HEK293T (cell line): ENCODE measurements at places on chromosomes 11 and 22.
A peak's percentile ranks its signal among the peaks of the same experiment; 100 is the strongest.

DNA sequence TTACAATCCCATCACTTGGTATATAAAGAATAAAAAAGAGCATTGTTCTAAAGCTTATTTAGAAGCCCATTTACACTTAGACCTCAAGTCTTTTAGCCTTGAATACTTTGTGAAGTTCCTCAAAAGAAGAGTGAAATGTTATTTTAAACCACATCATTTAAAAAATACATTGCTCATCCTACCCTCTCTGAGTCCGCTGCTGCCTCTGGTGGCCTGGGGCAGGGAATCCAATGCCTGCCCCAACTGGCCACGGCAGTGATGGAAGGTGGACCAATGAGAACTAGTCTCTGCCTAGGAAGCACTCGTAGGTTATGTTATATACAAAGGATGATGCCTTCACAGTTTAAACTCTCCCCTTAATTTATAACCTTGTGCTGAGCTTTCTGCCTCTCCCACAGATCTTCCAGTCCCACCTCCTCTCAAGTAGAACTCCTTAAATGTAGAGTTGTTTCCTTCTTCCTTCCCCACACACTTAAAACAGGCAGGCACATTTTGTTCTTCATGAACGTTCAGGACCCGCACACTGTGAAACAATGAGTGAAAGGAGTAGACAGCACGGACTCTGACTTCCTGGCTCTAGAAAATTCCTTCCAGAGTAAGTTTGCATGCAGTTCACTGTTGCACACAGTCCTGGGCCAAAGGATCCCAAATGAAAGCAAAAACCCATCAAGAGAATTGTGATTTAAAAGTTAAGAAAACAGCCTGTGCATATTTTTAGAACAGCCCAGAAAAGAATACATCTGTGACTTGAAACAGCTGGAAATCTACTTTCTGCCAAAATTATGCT is 167.8 kb downstream of the RRAS2 start:
- DNase-seq: no peak

GRCh38 chr11:121106812-121107211 is 5.8 kb downstream of the TECTA start:
- DNase-seq: no peak

GRCh38 chr11:86186386-86186785 is 58.2 kb upstream of the EED start:
- DNase-seq: no peak

GRCh38 chr11:68454767-68455166 is 5.8 kb upstream of the PPP6R3 start:
- DNase-seq: no peak

GRCh38 chr22:25091458-25091857 is 108.2 kb upstream of the CRYBB3 start:
- no peak for DNase-seq

GRCh38 chr11:9615031-9615451 is 41.6 kb downstream of the WEE1 start:
- no peak for DNase-seq

GRCh38 chr11:9103542-9104276 is 12.3 kb upstream of the SCUBE2 start:
- DNase-seq: no peak

- DNase-seq: no peak
Observed at GRCh38 chr11:2213384-2213842, 41.8 kb upstream of the TH start.

DNA sequence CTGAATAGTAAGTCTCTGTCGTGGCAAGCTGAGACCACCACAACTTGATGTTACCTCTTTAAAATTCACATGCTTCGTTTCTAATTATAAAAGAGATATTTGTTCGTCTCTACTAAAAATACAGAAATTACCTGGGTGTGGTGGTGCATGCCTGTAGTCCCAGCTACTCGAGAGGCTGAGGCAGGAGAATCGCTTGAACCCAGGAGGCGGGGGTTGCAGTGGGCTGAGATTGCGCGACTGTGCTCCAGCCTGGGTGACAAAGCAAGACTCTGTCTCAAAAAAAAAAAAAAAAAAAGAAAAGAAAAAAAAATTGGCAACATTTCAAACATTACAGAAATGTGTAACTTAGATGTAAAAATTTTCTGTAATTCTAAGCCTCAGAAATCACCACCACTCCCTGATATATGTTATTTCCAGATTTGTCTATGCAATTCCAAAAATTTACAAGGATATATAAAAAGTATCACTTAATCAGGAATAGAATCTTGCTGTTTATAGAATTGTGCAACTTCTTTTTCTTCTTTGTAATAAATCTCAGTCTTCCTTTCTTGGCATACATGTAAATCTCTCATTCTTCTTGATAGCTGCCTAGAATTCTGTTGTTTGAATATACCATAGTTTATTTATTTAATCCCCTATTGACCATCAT is 37.3 kb downstream of the C11orf96 start:
- no peak for DNase-seq

DNA sequence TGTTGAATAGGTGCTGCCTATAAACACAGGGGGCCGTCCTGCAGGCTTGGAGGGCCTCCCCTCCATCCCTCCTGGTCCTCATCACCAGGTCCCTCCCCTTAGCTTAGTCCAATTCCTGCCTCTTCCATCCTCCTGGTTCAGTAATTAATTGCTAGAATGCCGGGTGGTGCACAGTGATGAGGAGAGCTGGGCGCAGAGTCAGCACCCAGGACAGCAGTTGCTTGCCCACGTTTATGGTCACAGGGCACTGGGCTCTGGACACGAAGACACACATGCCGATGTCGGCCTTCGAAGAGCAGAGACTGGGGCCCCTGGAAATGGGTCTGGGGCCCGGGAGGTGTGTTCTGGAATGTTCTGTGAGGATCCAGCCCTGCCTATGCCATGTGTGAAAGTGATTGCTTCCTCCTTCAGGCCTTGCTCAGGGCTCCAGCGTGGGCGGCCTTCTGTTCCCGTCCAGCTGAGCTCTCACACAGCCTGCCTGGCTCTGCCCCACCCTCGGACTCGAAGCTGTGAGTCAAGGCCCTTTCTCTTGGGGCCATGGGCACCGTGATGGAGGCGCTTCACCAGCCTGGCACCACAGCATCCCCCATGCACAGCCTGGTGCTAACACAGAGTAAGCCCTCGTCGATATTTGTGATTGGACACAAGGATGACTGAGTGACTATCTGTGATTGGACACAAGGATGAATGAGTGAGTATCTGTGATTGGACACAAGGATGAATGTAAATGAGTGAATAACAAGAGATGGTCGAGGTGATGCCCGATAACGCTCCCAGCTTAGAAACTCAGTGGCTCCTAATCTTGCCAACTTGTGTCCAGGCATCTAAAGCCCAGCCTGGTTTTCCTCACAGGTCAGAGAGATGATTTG is 884.7 kb downstream of the BRD1 start:
- no peak for DNase-seq

DNA sequence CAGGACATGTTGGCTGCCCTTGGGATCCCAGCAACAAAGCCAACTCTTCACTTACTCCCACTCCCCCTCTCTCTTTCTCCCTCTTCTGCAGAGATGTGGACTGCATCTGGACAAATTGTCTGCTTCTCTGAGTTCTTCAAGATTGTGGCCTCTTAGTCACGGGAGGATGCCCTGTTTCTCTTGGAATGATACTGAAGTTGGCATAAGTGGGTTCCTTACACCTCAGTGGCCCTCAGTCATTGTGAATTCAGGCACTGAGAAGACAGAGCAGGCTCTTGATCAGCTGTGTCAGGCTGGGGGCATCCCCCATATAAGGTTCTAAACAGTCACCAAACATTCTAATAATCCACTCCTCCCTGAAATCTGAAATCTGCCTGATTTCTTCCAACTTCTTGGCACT is 6.1 kb upstream of the E2F8 start:
- no peak for DNase-seq

DNA sequence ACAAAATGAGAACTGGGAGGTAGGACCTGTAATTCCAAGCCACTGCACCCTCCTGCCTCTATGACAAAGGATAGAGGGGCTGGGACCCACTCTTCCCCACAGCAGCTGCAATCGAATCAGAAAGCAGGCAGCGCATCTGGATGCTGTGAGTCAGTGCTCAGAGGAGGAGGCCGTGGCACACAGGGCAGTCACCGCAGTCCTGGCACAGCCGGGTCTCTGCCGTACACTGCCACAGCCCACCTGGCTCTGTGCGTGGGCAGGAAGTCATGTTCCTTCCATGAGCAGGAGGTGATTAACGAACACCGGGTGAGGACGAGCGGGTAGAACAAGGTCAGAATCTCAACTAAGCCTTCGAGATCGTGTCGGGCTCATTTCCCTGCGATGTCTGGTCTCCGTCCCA is 30.2 kb upstream of the PPFIA1 start:
- DNase-seq: no peak

- no peak for DNase-seq
Observed at GRCh38 chr11:68960294-68961071, 20.3 kb downstream of the MRGPRD start.

- DNase-seq: no peak
Observed at GRCh38 chr11:133920109-133920990, 36.4 kb downstream of the IGSF9B start.

DNA sequence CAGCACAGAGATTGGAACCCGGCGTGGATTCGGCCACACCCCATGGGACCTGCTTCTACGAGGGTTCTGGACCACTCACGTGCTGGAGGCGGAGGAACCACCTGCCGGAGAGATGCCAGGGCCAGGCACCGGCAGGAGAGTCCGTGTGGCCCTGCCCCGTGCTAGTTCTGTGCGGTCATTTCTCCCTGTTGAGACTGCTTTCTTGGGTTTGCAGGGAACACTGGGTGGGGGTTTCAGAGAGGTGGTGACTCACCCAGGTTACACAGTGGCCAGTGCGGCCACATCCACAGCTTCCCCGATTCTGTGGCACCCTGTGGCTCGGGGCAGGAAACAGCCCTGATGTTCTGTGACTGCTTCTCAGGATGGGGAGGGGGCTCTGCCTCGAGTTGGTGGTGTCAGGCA is 3.6 kb upstream of the PHLDA2 start:
- DNase-seq: no peak

GRCh38 chr11:96037405-96037949 is 113.6 kb upstream of the MTMR2 start:
- peak; percentile 22 for DNase-seq

GRCh38 chr11:15852179-15852578 is 504.2 kb downstream of the SOX6 start:
- DNase-seq: peak; percentile 37

DNA sequence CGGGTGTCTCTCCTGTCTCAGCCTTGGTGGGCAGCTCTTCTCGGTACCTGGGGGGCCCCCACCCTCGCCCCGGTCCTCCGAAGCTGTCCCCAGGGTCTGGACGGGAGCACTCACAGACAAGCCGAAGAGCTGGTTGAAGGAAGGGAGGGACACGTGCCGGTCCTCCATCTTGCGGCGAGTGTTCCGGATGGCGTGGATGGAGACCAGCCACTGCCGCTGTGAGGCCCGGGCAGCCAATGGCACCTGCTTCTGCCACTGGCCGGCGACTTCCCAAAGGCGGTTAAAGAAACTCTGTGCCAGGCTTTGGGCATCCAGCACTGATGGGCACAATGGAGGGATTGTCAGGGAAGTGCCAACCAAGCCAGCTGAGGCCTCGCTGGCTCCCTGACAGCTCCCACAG is 18.7 kb downstream of the PPM1F start:
- DNase-seq: no peak

DNA sequence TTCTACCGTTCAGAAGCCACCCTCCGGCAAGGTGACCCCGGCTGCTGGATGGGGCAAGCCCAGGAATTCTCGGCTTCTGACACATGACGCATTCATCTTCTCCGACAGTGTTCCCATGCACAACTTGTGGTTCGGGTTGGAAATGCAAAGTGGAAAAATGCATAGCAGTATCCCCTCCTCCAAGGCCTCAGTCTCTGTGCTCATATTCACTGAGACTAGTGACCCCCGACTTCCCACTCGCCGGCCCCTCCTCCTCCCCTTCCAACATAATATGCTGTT is 70.0 kb upstream of the NTM start:
- no peak for DNase-seq

DNA sequence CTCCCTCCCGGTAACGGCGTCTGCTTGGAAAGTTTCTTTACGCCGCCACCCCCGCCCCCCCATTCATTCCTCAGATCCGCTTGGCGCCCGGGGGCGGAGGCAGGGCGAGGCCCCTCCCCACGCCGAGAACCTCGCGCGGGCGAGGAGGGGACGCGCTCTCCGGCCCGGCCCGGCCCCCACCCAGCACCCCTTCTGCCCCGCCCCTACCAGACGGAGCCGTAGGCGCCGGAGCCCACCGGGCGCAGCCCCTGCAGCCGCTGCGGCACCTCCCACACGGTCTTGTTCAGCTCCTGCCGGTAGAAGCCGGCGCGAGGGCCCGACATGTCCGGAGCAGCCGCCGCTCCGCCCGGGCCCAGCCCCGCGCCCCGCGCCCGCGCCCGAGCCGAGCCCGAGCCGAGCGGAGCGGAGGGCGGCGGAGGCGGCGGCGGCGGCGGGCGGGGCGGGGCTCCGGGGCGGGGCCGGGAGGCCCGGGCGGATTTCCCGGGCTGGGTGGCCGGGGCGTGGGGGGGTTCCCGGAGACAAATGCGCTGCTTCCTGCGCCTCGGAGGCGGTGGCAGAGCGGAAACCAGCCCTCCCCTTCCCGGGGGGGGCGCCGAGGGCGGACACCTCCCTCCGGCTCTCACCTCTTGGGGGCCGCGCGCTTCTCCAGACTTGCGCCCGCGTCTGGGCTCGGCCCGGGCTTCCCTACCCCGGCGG is at the start of gene MAPK11:
Gene MAPK11 (minus strand): TSS at position 411 of the 696 bp plus-strand sequence. CDS start 88 bp downstream, at position 323.
- DNase-seq: no peak

GRCh38 chr11:110737593-110737992 is 25.4 kb upstream of the ARHGAP20 start:
- DNase-seq: no peak

- no peak for DNase-seq
Observed at GRCh38 chr11:27263046-27263445, 100.0 kb downstream of the CCDC34 start.

DNA sequence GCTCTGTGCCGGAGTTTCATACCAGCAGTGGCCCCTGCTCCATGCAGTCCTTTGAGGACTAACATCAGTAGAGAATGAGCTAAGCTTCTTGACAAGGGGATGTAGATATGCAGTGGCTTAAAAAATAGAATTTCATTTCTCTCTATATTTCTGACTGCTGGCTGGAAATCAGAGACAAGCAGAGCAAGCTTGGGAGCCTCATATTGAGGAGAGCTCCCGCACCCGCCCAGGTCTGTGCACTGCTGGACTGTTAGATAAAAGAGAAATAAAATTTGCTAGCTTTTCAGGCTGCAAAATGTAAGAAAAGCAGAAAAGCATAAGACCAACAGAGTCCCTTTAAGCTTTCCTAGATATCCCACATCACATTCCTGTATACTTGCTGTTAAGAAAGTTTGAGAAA is 31.4 kb downstream of the MMP7 start:
- DNase-seq: no peak
